ENCODE measurements at places on chromosomes 12 and 14.

DNA sequence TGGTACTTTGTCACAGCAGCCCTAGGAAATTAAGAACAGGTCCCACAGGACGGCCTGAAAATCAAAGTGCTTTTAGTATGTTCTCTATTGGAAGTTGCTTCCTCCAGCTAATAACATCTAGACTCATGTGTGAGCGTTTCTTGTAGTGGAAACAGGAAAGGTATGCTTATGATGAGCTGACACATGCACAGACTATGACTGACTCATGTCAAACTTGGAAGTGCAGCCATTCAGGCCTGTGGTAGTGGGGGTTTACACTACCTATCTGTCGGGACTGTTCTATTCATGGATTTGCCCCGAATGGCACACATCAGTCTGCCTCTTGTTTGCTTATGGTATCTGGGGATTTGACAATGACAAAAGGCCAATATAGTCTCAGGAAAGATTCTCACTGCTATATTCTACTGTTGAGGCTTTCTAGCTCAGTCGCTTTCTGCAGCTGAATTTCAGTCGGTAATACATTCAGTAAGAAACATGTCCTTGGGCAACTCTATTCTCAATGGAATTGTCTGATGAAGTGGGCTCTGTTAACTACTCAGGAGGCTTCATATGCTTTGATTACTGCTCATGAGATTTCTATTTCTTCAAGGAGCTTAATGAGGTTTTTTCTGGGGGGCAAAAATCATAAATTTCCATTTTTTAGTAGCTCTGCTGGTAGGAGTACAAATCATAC lies 270.3 kb upstream of the DAAM1 start:
- DNase-seq, result no peak
- no peaks in the 10 kb centered on the region for H3K27me3 ChIP-seq
- peaks cover 8% of the 10 kb centered on the region for H3K4me1 ChIP-seq
- no peak overlapping the region for H3K4me3 ChIP-seq
- H3K27ac ChIP-seq, result no peak overlapping the region
- no peaks in the 10 kb centered on the region for H3K36me3 ChIP-seq

DNA sequence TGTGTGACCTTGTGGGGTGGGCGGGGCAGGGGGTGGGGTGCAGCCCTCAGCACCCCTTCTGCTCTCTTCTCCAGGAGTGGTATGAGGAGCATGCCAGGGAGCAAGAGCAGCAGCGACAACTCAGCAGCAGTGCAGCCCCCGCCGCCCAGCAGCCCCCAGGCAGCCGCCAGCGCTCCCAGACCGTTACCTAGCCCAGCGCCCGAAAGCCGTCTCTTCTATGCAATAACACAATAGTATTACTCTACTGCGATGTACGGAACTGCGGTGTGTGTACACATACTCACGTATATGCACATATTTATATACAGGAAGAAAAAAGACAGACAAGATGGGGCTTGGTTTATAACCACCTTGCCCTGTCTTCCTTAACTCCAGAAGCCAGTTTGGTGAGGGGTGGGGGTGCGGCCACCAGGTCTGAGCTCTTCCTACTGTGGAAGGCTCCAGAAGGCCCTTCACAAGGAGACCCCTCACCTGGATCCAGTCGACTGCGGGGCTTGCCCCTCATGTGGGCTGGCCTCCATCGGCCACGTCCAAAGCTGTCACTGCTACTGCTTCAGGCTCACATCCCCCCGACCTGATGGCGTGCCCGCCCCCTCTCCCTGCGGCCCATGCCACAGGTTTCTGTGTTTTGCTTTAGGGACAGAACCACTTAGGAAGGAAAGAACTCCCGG lies 38.9 kb downstream of the SLC8B1 start:
- H3K36me3 ChIP-seq, result no peaks in the 10 kb centered on the region
- no peak overlapping the region for H3K4me3 ChIP-seq
- DNase-seq, result no peak
- H3K27me3 ChIP-seq, result no peaks in the 10 kb centered on the region

DNA sequence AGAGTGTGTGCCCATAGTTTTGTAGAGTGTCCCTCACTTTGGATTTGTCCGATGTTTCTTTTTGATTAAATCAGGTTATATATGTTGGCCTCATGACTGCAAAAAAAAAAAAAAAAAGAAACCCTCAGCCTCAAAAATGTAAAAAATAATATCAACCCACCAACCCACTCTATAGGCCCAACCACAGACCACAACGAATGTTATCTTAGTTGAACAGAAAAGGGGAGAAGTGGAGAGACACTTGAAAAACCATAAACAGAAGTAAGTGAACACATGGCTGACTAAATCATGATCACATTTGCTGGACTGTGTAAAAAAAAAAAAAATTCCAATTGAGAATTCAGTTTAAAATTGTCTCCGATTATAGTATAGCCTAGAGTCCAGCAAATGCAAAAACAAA lies 45.5 kb upstream of the ST8SIA1 start:
- H3K4me3 ChIP-seq, result no peak overlapping the region
- H3K27ac ChIP-seq, result no peak overlapping the region
- no peak for DNase-seq
- no peaks in the 10 kb centered on the region for H3K4me1 ChIP-seq
- H3K27me3 ChIP-seq, result no peaks in the 10 kb centered on the region

- H3K36me3 ChIP-seq, result no peaks in the 10 kb centered on the region
- no peak overlapping the region for H3K27ac ChIP-seq
- H3K4me3 ChIP-seq, result no peak overlapping the region
- H3K27me3 ChIP-seq, result no peaks in the 10 kb centered on the region
- no peaks in the 10 kb centered on the region for H3K4me1 ChIP-seq
These were observed 26.6 kb downstream of the UBE3B start for GRCh38 chr12:109504068-109504467.

GRCh38 chr12:31531893-31532292 lies 59.0 kb downstream of the DENND5B start:
- no peak for DNase-seq
- H3K27me3 ChIP-seq, result no peaks in the 10 kb centered on the region
- H3K27ac ChIP-seq, result no peak overlapping the region
- no peaks in the 10 kb centered on the region for H3K36me3 ChIP-seq
